Brain (organoid and tissue), 16 donors: ENCODE measurements at places on chromosomes 1 and 21. TPM values are rescaled to one million over a fixed set of nuclear protein-coding genes. Genes with fewer than 3 reads are reported as not detected.

The THAP3 gene
- 28.1 TPM for polyA plus RNA-seq

The SERTAD4 gene
- 9.2 TPM for polyA plus RNA-seq

The OR2T1 gene
- not detected for polyA plus RNA-seq

- peak; percentile 55 for DNase-seq
Measured at GRCh38 chr1:240128366-240128765, 36.7 kb downstream of the FMN2 start.

GRCh38 chr1:54413295-54413694 is 7.1 kb upstream of the SSBP3 start:
- no peak for DNase-seq

DNA sequence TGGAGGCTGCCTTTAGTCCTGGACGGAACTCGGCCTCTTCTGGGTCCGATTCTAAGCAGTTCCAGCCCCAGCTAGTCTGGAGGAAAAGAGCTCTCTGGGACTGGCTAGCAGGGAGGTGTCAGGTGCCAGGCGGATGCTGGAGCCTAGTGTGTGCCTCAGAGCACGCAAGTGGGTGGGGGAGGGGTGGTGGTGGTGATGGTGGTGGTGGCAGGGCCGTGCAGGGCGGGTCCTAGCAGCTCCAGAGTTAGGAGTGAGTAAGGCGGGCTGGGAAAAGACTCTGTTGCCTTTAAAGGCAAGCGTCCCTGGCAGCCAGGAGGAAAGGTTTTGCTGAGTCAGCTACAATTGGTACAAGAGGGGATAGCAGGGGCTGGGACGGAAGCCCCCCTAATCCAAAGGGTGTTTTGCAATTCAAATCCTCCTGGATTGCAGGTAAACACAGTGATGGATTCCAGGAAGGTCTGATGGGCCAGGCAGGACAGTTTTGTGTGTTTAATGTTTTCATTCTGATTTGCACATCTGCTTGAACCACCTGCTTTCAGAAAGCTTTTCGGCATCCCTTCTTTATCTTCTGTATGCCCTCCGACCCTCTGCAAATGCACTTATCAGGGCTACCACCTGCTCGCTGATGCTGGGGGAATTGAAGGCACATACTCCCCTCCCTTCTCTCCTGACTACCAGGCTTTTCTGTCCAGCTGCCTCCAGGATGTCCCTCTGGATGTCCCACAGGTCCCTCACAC is 4.1 kb upstream of the SLC2A1 start:
- no peak for DNase-seq

DNA sequence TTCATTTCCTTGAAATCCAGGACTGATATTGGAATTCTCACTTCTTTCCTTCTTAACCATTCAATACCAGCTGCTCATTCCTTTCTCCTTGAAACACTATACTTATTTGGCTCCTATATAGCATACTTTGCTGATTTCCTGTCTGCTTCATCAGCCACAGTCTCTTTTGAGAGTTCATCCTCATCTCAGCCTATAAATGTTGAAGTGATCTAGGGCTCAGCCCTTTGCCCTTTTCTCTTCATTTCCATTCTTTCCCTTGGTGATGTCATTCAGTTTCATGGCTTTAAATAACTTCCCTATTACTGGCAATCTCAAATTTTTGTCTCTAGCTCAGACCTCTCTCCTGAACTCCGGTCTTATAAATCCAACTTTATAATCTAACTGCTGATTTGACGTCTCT is 24.1 kb upstream of the RABGAP1L start:
- no peak for DNase-seq

- no peak for DNase-seq
Measured at GRCh38 chr1:87176087-87176486, 152.6 kb upstream of the LMO4 start.

- DNase-seq, result no peak
Measured at GRCh38 chr1:66043186-66043585, 250.5 kb downstream of the PDE4B start.
